ENCODE measurements at places on chromosomes 4 and X.

- no peaks in the 10 kb centered on the region for H3K27me3 ChIP-seq
- H3K4me3 ChIP-seq = no peak overlapping the region
- H3K4me1 ChIP-seq = peaks cover 46% of the 10 kb centered on the region
- no peak overlapping the region for H3K27ac ChIP-seq
Observed at GRCh38 chr4:141124224-141124623, 9.0 kb downstream of the RNF150 start.

- H3K27ac ChIP-seq = no peak overlapping the region
- H3K36me3 ChIP-seq = peaks cover 9% of the 10 kb centered on the region
- no peak overlapping the region for H3K4me3 ChIP-seq
- H3K4me1 ChIP-seq = peaks cover 20% of the 10 kb centered on the region
- H3K27me3 ChIP-seq = peaks cover 3% of the 10 kb centered on the region
Observed at GRCh38 chrX:56733459-56734046, 4.5 kb downstream of the NBDY start.

DNA sequence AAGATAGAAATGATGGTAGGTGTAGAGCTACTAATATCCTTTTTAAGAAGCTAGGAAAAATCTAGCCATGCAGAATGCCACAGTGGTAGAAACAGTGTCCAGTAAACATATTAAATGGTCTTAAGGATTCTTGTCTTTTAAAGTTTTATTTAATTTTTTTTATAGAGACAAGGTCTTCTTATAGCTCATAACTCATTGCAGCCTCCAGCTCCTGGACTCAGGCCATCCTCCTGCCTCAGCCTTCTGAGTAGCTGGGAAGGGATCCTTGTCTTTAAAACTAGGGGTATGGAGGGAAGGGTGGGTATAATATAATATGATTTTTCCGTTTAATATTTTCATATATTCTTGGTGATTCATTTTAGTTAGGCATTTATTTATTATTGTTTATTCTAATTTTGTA lies 3.8 kb downstream of the TMEM165 start:
- H3K4me1 ChIP-seq = peaks cover 54% of the 10 kb centered on the region
- DNase-seq = no peak
- H3K36me3 ChIP-seq = peaks cover 42% of the 10 kb centered on the region
- H3K4me3 ChIP-seq = peak overlapping the region; percentile 94

DNA sequence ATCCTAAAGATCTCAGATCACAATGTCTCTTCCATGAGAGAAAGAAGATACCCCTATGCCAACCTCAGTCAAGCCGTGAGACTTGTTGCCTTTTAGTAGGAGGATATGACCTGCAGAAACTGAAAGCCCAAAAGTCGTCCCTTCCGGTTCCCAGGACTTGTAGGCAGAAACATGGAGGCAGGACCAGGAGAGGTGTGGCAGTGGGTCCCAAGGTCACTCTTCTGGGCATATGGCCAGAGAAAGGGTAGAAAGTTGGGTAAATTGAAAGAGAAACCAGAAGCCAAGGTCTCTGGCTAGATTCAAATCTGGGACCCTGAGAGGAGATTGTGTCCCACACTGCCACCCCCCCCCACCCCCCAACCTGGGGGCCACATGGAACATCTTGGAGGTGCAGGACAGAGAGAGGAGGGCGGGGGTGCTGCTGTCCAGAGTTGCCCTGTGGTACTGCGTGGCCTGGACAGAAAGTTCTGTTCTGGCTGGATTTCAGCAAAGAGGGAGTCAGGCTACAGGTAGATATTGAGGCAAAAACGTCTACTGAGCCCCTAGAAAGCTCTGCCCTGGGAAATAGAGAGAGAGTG lies 55.4 kb downstream of the DDX3X start:
- DNase-seq = no peak
- H3K4me3 ChIP-seq = no peak overlapping the region
- no peak overlapping the region for H3K27ac ChIP-seq
- no peaks in the 10 kb centered on the region for H3K36me3 ChIP-seq

GRCh38 chrX:41336447-41336846 lies 2.5 kb downstream of the DDX3X start:
- peaks cover 43% of the 10 kb centered on the region for H3K4me1 ChIP-seq
- H3K27ac ChIP-seq = peak overlapping the region; percentile 100
- no peak for DNase-seq

DNA sequence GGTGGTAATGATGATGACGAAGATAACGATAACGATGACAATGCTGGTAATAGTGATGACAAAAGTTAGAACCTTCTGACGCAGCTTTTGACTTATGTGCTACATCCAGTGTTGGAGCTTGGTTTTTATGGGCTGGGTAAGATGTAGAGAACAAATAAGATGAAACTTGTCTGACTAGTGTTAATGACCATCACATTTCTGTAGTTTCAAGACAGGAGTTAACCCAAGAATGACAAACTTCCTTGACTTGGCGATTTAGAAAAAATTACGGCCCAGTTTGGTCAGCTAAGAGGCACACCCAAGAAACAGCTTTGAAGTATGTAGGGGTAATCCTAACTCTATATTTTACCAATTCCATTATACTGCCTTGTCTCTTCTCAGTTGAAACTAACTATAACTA lies at the start of gene TMPRSS11B:
Gene TMPRSS11B (minus strand): TSS at position 101 of the 400 bp plus-strand sequence. CDS start 136 bp downstream, outside the sequence.
- no peak within 1 kb of the TSS for H3K27ac ChIP-seq
- no peak within 1 kb of the TSS for H3K4me3 ChIP-seq

GRCh38 chr4:77286906-77287305 lies 129.9 kb downstream of the CCNG2 start:
- no peak overlapping the region for H3K27ac ChIP-seq
- H3K4me3 ChIP-seq = no peak overlapping the region
- H3K4me1 ChIP-seq = no peaks in the 10 kb centered on the region
- no peaks in the 10 kb centered on the region for H3K36me3 ChIP-seq
- peaks cover 12% of the 10 kb centered on the region for H3K27me3 ChIP-seq

GRCh38 chr4:121253961-121254360 lies 89.8 kb upstream of the TNIP3 start:
- H3K4me3 ChIP-seq = no peak overlapping the region
- no peak for DNase-seq
- no peak overlapping the region for H3K27ac ChIP-seq
- no peaks in the 10 kb centered on the region for H3K36me3 ChIP-seq
- peaks cover 18% of the 10 kb centered on the region for H3K4me1 ChIP-seq

DNA sequence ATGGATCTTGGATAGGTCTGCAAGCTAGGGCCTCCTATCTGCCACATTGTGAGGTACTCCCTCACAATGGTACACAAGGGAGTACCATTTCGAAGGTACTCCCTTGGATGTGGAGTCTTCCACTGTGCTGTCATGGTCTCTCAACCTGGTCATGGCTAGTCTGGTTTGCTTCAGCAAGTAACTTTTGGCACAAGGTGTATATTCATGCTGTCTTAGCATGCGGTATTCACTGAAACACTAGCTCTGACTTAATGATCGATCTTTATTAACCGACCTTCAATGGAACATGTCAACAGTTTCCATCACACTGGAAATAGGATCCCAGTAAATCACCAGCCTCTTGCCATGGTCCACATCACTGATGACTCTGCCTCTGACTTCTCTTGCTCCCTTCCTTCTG lies 77.5 kb upstream of the HS3ST1 start:
- no peak overlapping the region for H3K27ac ChIP-seq
- H3K27me3 ChIP-seq = no peaks in the 10 kb centered on the region
- no peak overlapping the region for H3K4me3 ChIP-seq
- no peaks in the 10 kb centered on the region for H3K36me3 ChIP-seq
- DNase-seq = no peak
- H3K4me1 ChIP-seq = no peaks in the 10 kb centered on the region

- peaks cover 6% of the 10 kb centered on the region for H3K4me1 ChIP-seq
- DNase-seq = no peak
- H3K27me3 ChIP-seq = no peaks in the 10 kb centered on the region
Observed at GRCh38 chr4:60648774-60649173, 551.4 kb upstream of the ADGRL3 start.

GRCh38 chr4:26321373-26322221 lies 783 bp downstream of the RBPJ start:
- H3K27me3 ChIP-seq = no peaks in the 10 kb centered on the region
- no peak for DNase-seq
- H3K27ac ChIP-seq = peak overlapping the region; percentile 96
- peaks cover 62% of the 10 kb centered on the region for H3K4me1 ChIP-seq
- H3K36me3 ChIP-seq = peaks cover 19% of the 10 kb centered on the region
- peak overlapping the region; percentile 99 for H3K4me3 ChIP-seq

GRCh38 chrX:132862562-132862961 lies 95.9 kb downstream of the HS6ST2 start:
- H3K27ac ChIP-seq = no peak overlapping the region
- DNase-seq = no peak
- H3K36me3 ChIP-seq = no peaks in the 10 kb centered on the region
- no peak overlapping the region for H3K4me3 ChIP-seq

DNA sequence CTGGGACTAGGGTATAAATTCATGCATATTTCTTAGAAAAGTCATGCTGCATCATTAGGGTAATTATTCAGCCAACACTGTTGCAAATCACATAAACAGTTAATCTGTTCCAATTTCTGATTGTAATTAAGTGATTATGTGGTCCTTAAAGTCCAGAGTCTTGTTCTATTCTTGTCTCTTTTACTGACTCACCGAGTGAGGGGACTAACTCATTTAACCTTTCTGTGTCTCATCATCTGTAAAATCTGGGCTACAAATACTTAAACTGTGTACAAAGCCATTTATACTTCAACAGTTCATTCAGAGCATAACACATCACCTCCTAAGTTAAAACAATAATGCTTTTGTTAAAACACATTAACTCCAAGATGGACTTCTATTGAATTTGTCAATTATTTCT lies 65.4 kb upstream of the KLHL13 start:
- H3K27me3 ChIP-seq = no peaks in the 10 kb centered on the region
- H3K27ac ChIP-seq = no peak overlapping the region
- DNase-seq = no peak
- H3K4me3 ChIP-seq = no peak overlapping the region
- H3K4me1 ChIP-seq = no peaks in the 10 kb centered on the region

DNA sequence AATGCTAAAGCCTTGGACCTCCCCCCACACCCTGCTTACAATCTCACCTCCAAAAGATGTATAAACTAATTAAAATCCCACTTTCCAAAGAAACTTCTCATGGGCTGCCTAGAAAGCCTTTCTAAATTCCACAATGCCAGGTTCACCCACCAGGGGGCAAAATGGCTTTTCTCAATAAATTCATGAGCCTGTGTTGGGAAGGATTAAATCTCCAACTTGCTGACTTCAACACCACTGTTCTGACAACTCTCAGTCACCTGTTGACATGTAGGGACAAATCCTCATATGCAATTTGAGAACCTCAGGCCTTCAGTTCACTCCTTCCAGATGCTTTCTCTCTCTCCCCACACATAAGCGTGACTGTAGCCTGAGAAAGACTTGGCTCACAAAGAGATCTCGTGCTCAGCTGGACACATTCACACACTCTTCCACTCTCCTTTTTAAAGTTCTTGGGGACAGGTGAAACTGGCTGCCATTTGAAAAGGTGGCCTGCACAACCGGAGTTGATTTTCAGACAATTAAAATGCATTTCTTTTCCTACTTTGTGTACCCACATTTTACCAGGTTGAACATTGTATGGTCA lies 88.6 kb upstream of the PRPS2 start:
- H3K27me3 ChIP-seq = peaks cover 2% of the 10 kb centered on the region
- H3K27ac ChIP-seq = no peak overlapping the region
- no peak for DNase-seq

- H3K4me1 ChIP-seq = no peaks in the 10 kb centered on the region
- DNase-seq = no peak
- H3K27me3 ChIP-seq = no peaks in the 10 kb centered on the region
- H3K27ac ChIP-seq = no peak overlapping the region
Observed at GRCh38 chr4:180900781-180901180, 1342.4 kb upstream of the TENM3 start.

DNA sequence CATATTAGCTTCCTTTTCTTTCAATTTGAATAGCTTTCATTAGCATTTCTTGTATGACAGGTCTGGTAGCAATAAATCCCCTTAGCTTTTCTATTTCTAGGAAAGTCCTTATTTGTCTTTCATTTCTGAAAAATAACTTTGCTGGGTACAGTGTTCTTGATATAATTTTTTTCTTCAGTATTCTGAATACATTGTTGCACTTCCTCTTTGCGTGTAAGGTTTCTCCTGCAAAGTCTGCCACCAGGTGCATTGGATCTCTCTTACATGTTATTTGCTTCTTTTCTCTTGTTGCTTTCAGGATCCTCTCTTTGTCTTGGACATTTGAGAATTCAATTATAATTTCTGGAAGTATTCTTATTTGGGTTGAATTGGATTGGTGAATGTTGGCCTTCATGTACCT lies 663.7 kb downstream of the GRXCR1 start:
- no peak overlapping the region for H3K27ac ChIP-seq
- no peaks in the 10 kb centered on the region for H3K36me3 ChIP-seq
- H3K27me3 ChIP-seq = peaks cover 1% of the 10 kb centered on the region
- H3K4me3 ChIP-seq = no peak overlapping the region
- DNase-seq = no peak

DNA sequence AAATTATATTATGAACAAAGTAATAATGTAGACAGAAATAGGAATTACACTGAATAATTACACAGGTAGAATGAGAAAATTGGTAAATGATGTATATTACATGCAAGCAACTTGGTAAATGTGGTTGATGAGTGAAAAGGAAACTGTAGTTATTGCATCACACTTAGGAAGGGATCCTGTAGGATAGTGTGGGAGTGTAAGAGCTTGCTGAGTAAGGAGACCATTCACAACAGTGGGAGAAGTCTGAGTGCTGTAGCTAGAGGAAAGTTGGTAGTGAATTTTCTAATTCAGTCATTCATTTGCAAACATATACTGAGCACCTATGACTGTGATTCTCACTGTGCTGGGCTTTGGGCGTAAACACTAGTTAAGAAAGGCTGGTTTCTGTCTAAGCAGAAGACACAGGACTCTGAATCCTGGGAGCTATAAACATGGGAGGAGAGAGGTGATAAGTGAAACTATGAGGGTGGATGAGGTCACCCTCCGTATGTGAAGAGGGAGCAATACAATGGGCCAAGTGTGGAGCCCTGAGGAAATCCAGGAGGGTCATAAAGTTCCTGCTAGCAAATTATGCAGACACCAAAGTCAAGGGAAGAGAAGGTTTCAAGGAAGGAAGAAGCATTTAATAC lies 14.2 kb upstream of the CPE start:
- no peak overlapping the region for H3K4me3 ChIP-seq
- no peak for DNase-seq
- no peaks in the 10 kb centered on the region for H3K36me3 ChIP-seq
- no peak overlapping the region for H3K27ac ChIP-seq

DNA sequence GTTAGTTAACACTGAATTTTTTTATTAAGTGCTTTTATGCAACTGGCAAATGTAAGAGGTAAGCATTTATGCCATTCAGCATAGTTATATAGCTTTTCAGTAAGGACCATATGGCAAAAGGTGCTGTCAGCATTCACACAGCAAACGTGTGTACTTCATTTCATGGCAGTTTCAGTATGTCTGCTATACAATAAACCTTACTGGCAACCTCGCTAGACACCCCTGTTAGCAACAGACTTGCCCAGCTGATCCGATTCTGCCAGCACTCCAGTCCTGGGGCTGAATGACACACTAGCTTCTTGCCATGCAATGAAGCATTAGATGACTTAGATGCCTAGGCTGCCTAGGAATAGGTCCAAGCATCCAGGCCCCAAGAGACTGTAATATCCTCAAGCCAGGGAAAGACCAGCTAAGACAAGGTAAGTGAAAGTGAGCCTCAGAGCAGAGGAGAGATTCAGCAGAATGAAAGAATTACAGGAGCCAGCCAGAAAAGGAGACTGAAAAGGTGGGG lies 47.3 kb upstream of the DOCK11 start:
- DNase-seq = no peak
- no peak overlapping the region for H3K27ac ChIP-seq
- H3K4me1 ChIP-seq = no peaks in the 10 kb centered on the region
- H3K27me3 ChIP-seq = peaks cover 1% of the 10 kb centered on the region
- peaks cover 2% of the 10 kb centered on the region for H3K36me3 ChIP-seq

All from HFFc6 (cell line).